GM04504 (cell line): ENCODE measurements at places on chromosomes 13 and 19.
A peak's percentile ranks its signal among the peaks of the same experiment; 100 is the strongest.

- DNase-seq: no peak
These were observed 15.6 kb upstream of the WASF3 start for GRCh38 chr13:26541678-26542568.

GRCh38 chr13:93496985-93497673, 270.5 kb downstream of the GPC6 start:
- no peak for DNase-seq

DNA sequence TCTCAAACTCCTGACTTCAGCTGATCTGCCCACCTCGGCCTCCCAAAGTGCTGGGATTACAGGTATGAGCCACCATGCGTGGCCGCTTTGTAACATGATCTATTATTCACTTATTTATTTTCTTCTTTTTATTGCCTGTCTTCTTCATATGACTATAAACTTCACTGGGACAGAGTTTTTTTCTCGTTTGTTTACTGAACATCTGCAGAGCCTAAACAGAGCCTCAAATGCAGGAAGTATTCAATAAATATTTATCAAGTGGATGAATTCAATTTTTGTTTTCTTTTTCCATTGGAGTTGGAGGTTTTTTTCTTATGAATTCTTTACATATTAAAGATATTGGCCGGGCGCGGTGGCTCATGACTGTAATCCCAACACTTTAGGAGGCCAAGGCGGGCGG, 54.7 kb downstream of the SKA3 start:
- DNase-seq: no peak

GRCh38 chr13:44872751-44873150, 116.5 kb downstream of the NUFIP1 start:
- DNase-seq: no peak

- DNase-seq: no peak
These were observed 546.7 kb downstream of the RFC3 start for GRCh38 chr13:34364633-34365032.

GRCh38 chr13:46796515-46797474, at the start of gene ESD:
ESD (minus strand) TSS chr13:46797161; CDS start chr13:46791413, 5,748 bp downstream.
- peak; percentile 79 for DNase-seq

- DNase-seq: no peak
These were observed 1370.7 kb upstream of the ATXN8OS start for GRCh38 chr13:68736961-68737360.

GRCh38 chr13:23081220-23081619, 99.6 kb upstream of the SGCG start:
- peak; percentile 9 for DNase-seq

GRCh38 chr19:5558101-5558621, 9.6 kb downstream of the TINCR start:
- no peak for DNase-seq

GRCh38 chr19:21611659-21612402, 106.4 kb downstream of the ZNF429 start:
- DNase-seq: no peak

GRCh38 chr13:70375718-70376117, 267.5 kb upstream of the KLHL1 start:
- no peak for DNase-seq

DNA sequence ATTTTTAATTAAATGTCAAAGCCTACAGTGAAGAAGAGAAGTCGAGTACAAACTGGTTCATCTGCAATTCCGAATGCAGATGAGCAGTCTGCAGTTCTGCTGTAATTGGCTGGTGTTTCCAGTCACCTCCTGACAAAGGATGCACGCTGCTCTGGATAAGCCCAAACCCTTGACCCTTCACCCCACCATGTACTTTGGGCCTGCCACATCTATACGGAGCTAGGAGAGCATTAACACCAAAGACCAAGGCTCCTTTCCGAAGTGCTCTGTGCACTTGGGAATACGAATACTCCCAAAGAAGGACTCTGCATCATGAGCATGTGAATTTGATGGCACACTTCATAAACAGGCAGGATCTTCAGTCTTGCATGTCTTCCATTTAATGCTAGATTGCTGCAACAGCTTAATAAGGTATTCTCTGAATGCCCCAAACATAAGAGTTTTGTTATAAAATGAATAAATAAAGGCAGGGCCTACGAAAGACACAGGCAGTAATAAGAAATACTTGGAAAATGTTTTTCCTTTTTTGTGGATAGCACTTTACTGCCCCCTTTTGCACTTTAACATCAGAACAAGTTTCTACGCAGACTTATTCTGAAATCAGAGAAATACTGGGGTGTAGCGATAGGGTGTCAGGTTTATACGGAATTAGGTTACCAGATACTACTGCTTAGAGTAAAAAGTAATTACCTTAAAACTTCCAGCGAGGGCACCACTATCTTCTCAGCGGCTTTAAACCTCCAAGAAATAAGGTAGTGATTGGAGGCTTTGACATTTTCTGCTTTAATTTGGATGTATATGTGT, 15.0 kb downstream of the EFNB2 start:
- DNase-seq: no peak

DNA sequence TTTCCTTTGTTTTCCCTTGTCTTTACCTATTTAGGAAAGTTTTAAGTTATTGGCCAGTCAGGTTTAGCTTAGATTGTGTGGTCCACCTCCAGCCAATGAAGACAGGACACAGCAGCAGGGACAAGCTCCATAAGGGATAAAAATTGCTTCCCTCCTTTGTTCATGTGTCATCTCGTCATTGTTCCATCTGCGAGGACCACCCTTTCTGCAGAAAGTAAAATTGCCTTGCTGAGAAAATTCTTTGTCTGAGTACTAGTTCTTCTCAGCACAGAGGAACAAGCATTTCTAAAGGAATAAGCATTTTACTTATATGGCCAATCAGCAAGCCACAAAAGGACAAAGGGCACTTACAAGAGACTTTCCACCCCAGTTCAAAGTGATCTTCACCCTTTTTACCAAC, 11.4 kb downstream of the ZNF560 start:
- no peak for DNase-seq

DNA sequence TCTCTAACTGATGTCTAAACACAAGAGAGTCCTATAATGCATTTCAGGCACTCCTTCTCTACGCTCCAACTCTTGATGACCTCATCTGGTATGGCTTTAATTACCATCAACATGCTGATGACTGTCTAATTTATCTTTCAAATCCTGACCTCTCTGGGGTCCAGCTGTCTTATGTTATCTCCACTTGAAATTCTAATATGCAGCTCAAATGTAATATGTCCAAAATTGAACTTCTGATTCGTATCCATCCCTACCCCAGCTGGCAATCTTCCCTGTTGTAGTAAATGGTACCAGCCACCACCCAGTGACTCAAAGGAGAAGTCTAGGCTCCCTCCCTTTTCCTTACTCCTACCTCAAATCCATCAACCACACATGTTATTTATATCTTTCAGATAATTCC, 288.0 kb upstream of the SLC10A2 start:
- no peak for DNase-seq

DNA sequence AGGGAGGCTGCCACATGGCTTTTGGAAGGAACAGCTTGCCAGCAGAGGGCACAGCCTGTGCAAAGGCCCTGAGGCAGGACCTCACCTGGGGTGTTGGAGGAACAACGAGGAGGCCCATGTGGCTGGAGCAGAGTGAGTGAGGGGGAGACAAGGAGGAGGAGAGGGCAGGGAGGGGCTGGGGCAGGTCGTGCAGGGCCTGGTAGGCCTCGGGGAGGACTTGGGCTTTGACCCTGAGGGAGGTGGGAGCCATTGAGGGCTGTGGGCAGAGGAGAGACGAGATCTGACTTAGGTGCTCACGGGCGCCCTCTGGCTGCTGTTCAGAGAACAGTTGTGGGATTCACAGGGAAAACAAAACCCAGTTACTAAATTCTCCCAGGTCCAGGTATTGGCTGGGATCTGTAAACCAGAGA, 25.2 kb downstream of the ZNRF4 start:
- DNase-seq: no peak

DNA sequence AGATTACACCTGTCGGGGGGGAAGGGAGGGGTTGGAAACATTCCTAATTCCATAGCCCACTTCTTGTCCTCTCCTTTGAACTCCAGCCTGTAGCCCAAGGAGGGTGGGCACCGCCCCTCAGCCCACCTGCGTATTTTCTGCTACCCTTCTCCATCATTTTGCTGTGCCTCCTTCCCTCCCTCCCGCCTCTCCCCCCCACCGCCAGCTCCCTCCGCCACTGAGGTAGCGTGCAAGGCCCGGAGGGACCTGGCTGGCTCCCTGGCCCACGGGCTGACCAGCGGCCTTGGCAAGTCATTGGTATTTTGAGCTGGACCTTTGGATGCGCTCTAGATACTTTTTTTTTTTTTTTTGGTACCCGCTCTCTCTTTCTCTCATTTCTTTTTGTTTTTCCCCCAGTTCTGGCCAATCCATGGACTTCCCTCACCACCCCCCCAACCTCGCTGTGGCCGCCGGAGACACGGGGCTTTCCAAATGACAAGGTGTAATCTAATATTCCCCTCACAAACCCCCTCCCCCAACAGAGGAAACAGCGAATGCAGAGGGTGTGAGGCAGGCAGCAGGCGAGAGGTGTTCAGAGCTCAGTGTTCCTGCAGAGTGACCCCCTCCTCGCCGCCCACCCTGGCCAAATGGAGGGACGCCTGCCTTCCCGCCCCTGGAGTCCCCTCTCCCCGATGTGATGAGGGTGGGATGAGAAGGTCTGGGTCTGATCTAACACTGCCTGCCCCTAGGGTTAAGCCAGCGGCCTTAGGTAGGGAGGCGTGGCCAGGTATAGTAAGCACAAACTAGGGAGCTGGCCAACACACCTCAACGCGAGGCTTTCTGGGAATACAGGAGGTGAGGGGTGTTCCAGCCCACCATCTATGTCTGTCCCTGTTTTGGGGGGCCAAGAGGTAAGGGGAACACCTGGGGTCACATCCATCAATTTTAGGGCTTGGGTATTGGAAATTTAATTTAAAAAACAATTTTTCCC, 89.2 kb downstream of the PTPRS start:
- DNase-seq: no peak

DNA sequence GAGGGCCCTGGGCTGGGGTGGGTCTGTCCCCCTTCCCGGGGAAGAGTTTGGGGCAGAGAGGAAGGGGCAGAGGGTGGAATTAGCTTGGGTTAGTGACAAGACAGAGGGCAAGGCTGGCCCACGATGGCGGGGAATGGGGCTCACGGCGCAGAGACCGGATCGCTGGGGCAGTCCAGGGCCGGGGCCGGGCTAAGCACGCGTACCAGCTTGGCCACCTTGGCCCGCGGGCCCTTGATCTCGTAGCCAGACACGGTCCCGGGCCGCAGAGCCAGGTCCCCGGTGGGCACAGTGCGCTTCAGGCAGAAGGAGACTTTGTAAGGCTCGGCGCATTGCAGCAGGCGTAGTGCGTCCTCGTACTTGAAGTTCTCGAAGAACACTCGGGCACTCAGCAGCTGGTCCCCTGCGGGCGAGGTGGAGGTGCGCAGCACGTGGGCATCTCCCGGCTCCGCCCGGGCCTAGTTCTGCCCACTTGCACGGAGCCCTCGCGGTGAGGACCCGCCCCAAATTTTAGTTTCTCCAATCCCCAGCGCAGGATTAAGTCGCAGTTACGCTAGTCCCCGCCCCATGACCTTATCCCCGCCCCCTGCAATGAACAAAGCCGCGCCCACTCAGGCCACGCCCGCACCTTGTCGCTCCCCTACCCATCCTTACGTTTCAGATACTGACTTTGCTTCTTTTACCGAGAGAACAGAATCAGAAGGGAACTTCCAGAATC, 8.6 kb upstream of the HIPK4 start:
- DNase-seq: no peak

DNA sequence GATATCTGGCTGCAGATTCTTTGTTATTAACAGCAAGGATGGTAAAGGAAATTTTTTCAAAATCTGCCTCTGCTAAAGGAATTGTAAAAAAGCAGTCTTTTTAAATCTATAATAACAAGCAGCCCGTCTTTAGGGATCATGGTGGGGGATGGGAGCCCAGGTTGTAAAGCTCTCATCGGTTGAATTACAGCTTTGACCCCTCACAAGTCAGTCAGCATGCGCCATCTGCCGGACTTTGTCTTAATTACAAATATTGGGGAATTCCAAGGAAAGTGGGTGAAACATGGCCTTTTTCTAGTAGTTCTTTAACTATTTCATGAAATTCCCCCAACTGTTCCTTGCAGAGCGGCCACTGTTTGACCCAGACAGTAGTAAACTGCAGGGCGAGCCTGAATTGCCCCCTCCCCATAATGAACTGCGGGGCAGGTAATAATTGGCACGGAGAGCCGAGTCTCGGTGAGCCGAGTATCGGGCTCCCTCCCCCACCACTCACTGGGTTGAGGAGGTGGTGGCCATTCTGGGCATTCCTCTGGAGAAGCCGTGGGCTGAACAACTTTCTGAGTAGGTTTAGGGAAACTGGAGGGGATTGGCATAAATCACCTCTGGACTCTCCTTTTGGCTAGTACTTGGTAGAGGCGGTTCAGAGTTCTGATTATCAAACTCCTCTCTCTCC, 11.6 kb downstream of the ZNF578 start:
- DNase-seq: no peak

- no peak for DNase-seq
These were observed 149.6 kb downstream of the MIPEP start for GRCh38 chr13:23739596-23739995.

DNA sequence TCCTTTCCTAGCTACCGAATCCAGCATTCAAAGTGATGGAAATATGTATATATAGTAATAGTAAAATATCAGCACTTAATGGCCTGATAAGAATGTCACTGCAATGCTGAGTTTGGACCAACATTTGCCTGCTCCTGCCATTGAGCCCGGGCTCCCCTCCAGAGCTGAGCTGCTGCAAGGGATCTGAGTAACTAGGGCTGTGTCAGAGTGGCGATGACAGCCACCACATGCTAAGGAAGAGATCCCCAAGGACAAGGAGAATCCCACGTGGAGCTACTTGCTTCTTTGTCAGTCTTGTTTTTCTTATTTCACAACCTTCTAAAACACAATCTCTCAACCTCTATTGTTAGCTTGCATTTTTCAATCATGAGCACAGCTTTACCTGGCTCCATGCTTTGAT, 19.5 kb upstream of the ALOX5AP start:
- no peak for DNase-seq

GRCh38 chr13:49502954-49503353, 7.2 kb downstream of the PHF11 start:
- DNase-seq: peak; percentile 42

DNA sequence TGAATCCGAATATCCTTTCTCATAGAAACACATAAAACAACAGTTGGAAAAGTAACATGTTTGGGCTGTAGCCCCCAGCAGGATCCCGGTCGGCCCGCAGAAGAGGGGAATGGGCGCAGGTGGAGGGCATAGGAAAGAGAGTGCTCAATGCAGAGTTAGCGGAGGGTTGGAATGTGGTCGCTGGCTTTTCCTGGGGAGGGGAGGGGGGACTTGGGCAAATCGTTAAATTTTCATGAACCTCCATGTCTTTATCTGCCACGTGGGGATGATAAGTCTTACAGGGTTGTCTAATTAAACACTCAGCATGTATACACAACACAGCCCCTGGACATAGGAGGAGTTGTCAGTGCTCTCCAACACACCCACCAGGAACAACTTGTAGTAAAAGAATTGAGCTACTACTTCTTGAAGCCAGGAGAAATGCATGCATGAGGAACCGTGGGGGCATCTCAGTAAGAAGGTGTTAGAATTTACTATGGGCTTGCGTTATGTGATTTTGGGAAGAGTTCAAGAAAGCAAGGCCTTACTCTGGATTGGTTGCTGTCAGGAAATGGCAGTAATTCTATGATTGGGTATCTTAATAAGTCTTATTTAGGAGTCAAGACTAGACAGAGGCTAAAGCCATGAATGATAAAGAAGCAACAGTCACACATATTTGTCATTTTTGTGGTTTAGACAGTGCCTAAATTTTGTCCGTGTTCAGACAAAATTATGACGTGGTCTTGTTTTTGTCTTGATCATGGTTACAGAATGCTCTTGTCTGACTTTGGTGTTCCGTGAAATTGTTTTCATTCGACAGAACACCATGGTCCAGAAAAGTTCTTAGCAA, 671 bp upstream of the SLC46A3 start:
- DNase-seq: no peak
